IPS DF 6.9 (cell line): ENCODE measurements at places on chromosomes 11 and 22.
A peak's percentile ranks its signal among the peaks of the same experiment; 100 is the strongest.

GRCh38 chr11:211295-211694 is 3.8 kb downstream of the RIC8A start:
- H3K4me1 ChIP-seq = peaks cover 3% of the 10 kb centered on the region; the same call in 1 of the 2 replicates
- H3K36me3 ChIP-seq = peaks cover 27% of the 10 kb centered on the region
- no peak overlapping the region for H3K27ac ChIP-seq
- no peak overlapping the region for H3K4me3 ChIP-seq
- DNase-seq = no peak

- no peak overlapping the region; the same call in 1 of the 2 replicates for H3K4me3 ChIP-seq
- no peak overlapping the region for H3K27ac ChIP-seq
- no peaks in the 10 kb centered on the region for H3K27me3 ChIP-seq
- no peak for DNase-seq
- H3K36me3 ChIP-seq = peaks cover 1% of the 10 kb centered on the region; the same call in 1 of the 2 replicates
- no peaks in the 10 kb centered on the region for H3K4me1 ChIP-seq
These were observed 2.8 kb downstream of the CREBZF start for GRCh38 chr11:85661972-85662664.

GRCh38 chr11:15622231-15622890 is 507.6 kb downstream of the INSC start:
- no peaks in the 10 kb centered on the region for H3K4me1 ChIP-seq
- H3K27ac ChIP-seq = no peak overlapping the region
- DNase-seq = no peak
- H3K36me3 ChIP-seq = no peaks in the 10 kb centered on the region
- no peak overlapping the region for H3K4me3 ChIP-seq

GRCh38 chr11:35736952-35737351 is 74.4 kb downstream of the TRIM44 start:
- no peaks in the 10 kb centered on the region for H3K4me1 ChIP-seq
- no peak for DNase-seq
- H3K27me3 ChIP-seq = no peaks in the 10 kb centered on the region
- H3K36me3 ChIP-seq = no peaks in the 10 kb centered on the region
- no peak overlapping the region for H3K27ac ChIP-seq

DNA sequence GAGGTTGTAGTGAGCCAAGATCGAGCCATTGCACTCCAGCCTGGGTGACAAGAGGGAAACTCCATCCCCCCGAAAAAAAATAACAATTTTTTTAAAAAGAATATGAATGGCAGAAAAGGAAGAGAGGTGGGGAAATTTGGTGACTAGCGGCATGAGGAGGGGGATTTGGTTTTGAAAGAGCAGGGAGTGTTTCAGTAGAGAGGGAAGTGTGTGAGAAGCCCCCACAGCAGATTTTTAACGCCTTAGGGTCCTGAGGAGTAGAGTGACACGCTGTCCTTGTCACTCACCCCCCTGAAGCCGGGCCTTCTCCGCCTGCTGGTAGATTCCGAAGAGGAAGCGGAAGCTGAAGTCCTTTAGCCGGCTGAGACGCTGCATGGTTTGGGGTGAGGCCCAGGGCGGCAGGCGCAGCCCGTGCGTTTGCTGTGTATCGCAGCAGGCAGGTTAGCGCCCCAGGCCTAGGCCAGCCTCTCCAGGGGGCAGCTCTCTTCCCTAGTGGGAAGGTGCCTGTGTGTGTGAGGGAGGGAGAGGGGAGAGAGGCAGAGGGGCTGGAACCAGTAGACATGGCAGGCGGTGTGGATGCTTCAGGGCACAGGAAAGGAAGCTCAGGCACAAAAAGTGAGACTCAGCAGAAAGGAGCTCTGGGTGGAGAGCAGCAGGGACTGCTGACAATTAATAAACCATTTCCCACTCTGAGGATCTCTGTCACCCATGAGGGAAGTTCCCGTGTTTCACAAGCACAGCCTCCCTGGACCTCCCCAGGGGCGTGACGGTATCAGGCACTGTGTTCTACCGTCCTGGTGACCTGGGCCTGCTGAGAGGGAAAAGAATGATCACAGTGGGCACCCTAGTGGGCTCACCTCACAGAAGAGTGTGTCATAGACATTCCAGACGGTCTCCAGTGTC is 3.9 kb downstream of the ACP2 start:
- DNase-seq = no peak
- H3K4me3 ChIP-seq = no peak overlapping the region
- no peak overlapping the region for H3K27ac ChIP-seq
- H3K4me1 ChIP-seq = no peaks in the 10 kb centered on the region

GRCh38 chr11:124474779-124475178 is 29.3 kb upstream of the OR8B8 start:
- no peaks in the 10 kb centered on the region for H3K36me3 ChIP-seq
- DNase-seq = no peak
- H3K4me1 ChIP-seq = no peaks in the 10 kb centered on the region
- H3K4me3 ChIP-seq = no peak overlapping the region
- no peaks in the 10 kb centered on the region for H3K27me3 ChIP-seq

GRCh38 chr22:23774922-23775436 is 2.3 kb downstream of the MMP11 start:
- H3K4me3 ChIP-seq = no peak overlapping the region
- H3K27me3 ChIP-seq = peaks cover 14% of the 10 kb centered on the region
- H3K36me3 ChIP-seq = no peaks in the 10 kb centered on the region; the same call in 1 of the 2 replicates
- H3K27ac ChIP-seq = no peak overlapping the region
- DNase-seq = no peak

DNA sequence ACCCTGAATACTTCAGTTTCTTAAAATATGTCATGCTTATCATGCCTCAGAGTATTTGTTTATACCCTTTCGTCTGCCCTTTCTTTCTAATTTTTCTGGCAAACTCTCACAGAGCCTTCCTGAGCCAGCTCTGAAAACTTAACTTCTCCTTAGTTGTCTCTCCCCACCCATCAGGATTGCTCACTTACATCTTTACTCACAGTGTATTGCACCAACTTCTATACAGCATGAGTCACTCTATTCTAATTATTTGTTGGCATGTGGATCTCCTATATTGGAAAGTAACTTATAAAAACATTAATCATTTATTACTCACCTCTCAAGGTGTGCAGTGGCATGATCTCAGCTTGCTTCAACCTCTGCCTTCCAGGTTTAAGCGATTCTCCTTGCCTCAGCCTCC is 114.9 kb downstream of the FANCF start:
- no peak overlapping the region for H3K4me3 ChIP-seq
- H3K4me1 ChIP-seq = no peaks in the 10 kb centered on the region
- H3K36me3 ChIP-seq = no peaks in the 10 kb centered on the region
- H3K27ac ChIP-seq = no peak overlapping the region
- DNase-seq = no peak

DNA sequence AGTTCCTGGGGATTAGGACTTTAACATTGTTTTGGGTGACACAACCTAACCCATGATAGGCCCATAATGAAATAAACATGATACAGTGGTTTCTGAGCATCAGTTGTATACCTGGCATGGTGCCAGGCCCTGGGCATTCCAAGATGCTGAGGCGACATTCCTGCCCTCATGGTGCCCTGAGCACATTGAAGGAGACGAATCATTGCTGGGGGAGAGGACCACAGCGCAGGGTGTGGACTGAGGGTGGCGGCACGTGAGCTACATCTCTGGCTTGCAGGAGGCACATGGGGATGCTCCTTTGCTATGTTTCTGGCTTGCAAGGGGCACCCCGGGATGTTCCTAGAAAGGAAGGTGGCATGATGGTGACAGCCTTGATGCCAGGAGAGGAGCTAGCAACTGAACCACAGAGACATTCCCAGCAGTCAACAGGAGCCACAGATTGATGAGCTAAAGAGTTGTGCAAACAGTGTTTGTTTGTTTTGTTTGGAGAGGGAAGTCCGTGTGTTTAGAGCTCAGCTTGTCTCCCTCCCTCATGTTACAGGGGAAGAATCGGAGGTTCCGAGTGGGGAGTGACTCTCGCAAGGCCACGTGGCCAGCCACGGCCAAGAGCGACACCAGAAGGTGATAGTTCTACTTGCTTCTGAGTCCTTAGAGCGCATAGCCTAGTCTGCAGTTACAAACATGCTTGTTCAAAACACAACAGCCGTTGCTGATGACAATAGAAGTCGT is 106.4 kb downstream of the MIAT start:
- no peaks in the 10 kb centered on the region for H3K27me3 ChIP-seq
- H3K36me3 ChIP-seq = no peaks in the 10 kb centered on the region
- H3K27ac ChIP-seq = no peak overlapping the region
- H3K4me1 ChIP-seq = peaks cover 2% of the 10 kb centered on the region; the same call in 1 of the 2 replicates
- no peak for DNase-seq
- no peak overlapping the region for H3K4me3 ChIP-seq

- H3K27me3 ChIP-seq = no peaks in the 10 kb centered on the region
- no peak for DNase-seq
- no peak overlapping the region for H3K27ac ChIP-seq
- peaks cover 14% of the 10 kb centered on the region for H3K4me1 ChIP-seq
- no peak overlapping the region for H3K4me3 ChIP-seq
These were observed 33.5 kb upstream of the CSNK1E start for GRCh38 chr22:38350444-38351359.

DNA sequence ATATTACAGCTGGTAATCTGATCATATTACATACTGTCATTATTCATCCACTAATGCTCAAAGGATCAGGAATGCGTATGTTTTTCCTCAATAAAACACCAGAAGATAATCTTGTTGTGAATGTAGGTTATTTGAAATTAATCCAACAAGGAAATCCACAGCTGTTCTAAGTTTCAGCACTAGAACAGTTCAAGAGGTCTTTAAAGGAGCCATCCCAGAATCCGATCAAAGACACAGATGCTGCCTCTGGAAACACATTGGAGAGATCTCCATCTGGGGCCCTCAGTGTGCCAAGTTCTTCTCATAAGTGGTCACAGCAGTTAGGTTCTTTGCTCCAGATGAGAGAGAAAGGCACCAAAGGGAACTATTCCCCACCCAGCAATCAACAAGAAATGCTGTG is 1955.1 kb upstream of the RAG2 start:
- H3K36me3 ChIP-seq = no peaks in the 10 kb centered on the region
- no peak for DNase-seq
- no peaks in the 10 kb centered on the region for H3K27me3 ChIP-seq

DNA sequence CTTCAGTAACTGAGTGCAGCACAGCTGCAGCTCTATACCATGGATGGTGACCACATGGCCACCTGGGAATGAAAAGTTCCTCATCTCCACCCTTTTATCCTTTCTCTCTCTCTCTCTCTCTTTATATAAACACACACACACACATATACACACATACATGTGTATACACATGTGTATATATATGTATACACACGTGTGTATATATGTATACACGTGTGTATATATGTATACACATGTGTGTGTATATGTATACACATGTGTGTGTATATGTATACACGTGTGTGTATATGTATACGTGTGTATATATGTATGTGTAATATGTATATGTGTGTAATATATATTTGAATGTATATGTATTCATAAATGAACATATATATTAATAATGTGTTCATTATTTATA is 18.8 kb upstream of the FAR1 start:
- no peaks in the 10 kb centered on the region for H3K36me3 ChIP-seq
- no peaks in the 10 kb centered on the region for H3K4me1 ChIP-seq
- no peak overlapping the region for H3K4me3 ChIP-seq
- no peak overlapping the region for H3K27ac ChIP-seq
- DNase-seq = no peak

GRCh38 chr11:106233191-106233590 is 155.7 kb downstream of the AASDHPPT start:
- H3K27me3 ChIP-seq = no peaks in the 10 kb centered on the region
- no peaks in the 10 kb centered on the region for H3K4me1 ChIP-seq
- DNase-seq = no peak
- H3K36me3 ChIP-seq = no peaks in the 10 kb centered on the region
- H3K27ac ChIP-seq = no peak overlapping the region

DNA sequence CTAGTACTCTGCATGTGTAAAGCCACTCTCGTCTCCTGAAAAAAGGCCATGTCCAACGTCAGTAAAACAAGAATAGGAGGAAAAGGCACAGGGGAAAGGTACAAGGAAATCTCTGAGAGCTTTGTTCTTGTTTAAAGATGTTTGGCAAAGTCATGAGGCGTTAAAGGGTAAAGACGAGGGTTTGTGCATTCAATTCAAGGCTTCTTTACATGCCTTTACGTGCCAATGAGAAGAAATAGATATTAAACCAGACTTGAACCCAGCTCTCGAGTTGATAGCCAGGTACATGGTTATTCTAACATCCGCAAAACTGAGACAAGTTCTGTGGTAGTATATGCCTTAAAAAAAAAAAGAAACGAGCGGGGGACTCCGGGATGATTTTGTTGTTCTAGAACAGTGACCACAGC is 704 bp upstream of the CFL1 start:
- no peak for DNase-seq
- H3K4me3 ChIP-seq = peak overlapping the region; percentile 34; the same call in 1 of the 2 replicates
- H3K27ac ChIP-seq = no peak overlapping the region

GRCh38 chr11:12213883-12214282 is 103.5 kb downstream of the MICAL2 start:
- no peaks in the 10 kb centered on the region for H3K36me3 ChIP-seq
- H3K27me3 ChIP-seq = no peaks in the 10 kb centered on the region
- H3K4me1 ChIP-seq = no peaks in the 10 kb centered on the region
- DNase-seq = no peak
- H3K4me3 ChIP-seq = no peak overlapping the region

GRCh38 chr11:5534046-5534445 is 14.3 kb downstream of the OR52H1 start:
- no peaks in the 10 kb centered on the region for H3K36me3 ChIP-seq
- no peak for DNase-seq
- no peaks in the 10 kb centered on the region for H3K27me3 ChIP-seq
- H3K4me1 ChIP-seq = no peaks in the 10 kb centered on the region
- no peak overlapping the region for H3K4me3 ChIP-seq
